ENCODE measurements at places on chromosomes 7 and 10.

DNA sequence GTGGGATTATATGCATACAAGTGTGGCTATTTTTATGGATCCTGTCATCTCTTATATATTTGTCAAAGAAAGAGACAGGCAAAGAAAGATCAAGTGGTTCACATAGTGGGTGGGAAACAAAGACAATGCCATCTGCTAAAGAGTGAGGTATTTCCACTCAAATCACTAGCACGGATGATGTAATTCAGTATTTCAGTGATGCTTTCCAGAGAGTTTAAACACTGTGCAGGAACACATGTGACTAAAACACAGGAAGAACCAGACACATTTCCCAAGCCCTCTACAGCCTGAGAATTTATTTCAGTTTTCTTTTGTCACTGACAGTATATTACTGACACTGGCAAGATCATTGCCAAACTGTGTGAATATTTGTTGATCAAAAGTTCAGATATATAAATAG is 885.7 kb upstream of the CELF2 start:
- no peak for DNase-seq

DNA sequence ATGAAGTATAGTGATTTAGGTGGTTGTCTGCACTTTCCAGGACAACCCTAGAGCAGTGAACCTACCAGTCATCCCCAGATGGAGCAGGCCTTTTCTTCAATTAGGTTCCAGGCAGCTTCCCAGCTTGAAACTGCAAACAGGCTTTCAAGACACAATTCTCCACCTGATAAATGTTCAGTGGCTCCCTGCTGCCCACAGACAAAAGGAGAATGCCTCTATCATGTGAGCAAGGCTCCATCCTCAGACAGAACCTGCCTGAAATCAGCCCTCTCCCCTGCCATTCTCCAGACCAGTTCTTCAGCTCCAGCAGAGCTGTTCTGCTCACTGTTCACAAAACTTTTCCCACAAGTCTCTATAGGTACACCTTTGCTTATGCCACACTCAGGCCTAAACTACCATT is 22.1 kb downstream of the RELN start:
- no peak for DNase-seq

DNA sequence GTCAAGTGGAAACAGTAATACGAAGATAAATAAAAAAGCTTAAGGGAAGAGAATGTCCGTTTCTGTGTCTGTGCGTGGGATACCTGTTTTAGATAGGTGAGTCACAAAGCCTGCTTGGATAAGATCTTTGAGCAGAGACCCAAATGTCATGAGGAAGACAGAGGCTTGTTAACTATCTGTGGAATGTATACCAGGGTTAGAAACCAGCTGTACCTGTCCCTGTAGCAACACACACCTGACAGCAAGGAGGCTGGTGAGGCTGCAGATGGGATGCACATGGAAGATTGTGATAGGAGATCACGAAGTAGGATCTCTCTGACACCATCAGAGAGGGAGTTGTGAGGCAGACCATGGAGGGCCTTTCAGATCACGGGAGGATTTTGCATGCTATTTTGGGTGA is 105.3 kb downstream of the ARHGAP21 start:
- no peak for DNase-seq

- peak; percentile 54 for DNase-seq
These were observed 141.3 kb downstream of the SKAP2 start for GRCh38 chr7:26723129-26723528.

DNA sequence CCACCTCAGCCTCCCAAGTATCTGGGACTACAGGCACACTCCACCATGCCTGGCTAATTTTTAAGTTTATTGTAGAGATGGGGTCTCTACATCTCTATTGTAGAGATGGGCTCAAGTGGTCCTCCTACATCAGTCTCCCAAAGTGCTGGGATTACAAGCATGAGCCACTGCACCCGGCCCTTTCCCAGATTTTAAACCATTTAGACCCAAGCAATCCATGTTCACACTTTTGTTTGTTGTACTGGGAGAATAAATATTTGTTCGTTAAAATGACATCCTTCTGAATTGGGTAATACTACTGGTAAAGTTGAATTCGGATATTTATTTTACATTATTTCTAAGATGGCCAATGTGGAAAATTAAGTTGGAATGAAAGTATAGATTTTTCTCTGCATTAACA is 52.7 kb downstream of the MINPP1 start:
- DNase-seq = no peak

GRCh38 chr7:134339475-134339874 is 22.7 kb upstream of the SLC35B4 start:
- no peak for DNase-seq

DNA sequence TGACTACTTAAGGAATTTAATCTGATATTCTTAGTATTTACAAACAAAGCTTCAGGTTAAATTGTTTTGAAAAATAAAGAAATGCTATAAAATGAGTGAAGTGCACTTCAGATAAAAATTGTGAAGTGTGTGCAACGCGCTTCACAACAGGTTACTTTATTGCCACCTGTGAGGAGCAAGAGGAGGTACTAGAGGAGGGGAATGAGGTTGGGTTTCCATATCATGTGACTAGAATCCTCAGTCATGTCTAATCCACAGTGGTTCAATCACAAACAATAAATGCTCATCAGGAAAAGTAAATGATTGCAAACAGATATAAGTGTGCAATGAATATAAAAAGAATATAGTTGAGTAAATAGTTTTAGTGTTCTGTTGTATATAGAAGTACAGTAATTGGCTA is 34.5 kb upstream of the CD36 start:
- no peak for DNase-seq

GRCh38 chr7:117116211-117116610 is 162.9 kb downstream of the ST7 start:
- DNase-seq = no peak

- DNase-seq = no peak
These were observed 5.6 kb downstream of the ABI1 start for GRCh38 chr10:26855186-26855585.

DNA sequence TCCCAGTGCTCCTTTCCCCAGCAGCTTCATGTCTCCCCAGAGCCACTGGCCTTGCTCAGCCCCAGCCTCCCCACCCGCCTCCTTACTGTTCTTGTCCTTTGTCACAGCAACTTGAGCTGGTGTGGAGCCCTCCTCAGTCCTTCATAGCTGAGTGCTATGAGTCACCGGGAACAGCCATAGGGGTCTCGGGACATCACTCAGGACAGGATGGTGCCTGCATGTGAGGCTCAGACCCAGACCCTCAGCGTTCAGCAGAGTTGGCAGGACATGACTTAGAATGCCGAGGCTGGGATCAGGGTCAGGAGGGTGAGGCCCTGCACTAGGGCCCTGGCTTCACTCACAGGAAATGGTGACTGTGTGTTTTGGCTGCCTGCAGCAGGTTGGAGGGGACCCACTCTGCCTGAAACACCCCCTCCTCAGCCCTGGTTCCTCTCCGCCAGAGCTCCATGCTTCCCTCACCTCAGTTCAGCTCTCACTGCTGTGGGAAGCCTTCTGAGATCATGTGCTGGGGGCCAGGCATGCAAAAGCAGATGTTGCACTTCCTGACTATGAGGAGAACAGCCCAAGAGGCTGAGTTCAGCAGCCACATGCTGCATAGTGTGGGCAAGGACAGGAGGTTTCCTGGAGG is 40.7 kb upstream of the GJD4 start:
- DNase-seq = peak; percentile 82

- no peak for DNase-seq
These were observed 247.3 kb downstream of the ETV1 start for GRCh38 chr7:13742126-13742525.

GRCh38 chr7:146670532-146670931 is 553.9 kb downstream of the CNTNAP2 start:
- DNase-seq = no peak

- DNase-seq = no peak
These were observed 30.7 kb upstream of the KCNIP2 start for GRCh38 chr10:101874252-101874651.
